ENCODE measurements at places on chromosomes 12 and 14.

- DNase-seq: no peak
Observed at GRCh38 chr12:104304261-104305009, 896 bp downstream of the EID3 start.

DNA sequence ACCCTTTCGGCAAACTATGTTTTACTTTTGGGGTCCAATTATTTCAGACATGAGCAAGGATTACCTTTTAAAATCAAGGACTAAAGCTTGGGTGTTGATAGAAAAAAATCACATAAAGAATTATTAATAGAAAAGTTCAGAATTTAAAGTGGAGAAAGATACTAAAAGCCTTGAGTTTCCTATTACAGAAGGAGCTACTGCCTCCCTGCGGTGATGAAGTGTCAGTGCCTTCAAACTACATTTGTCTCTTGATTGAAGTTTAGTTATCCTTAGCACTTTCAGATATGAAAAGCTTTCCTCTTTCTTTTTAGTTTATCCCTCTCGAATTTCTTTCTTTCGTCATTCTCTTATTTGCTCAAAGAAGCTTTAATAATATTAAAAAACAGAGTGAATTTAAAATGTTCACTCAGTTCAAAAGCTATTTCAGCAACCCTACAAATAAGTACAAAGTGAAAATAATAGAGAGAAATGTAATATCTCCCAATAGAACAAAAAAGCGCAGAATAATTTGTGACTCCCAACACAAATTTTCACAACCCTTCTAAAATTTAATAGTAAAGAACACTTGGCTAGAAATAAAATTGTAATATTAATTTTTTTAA is 87.6 kb downstream of the SEC23A start:
- peak; percentile 50 for DNase-seq

DNA sequence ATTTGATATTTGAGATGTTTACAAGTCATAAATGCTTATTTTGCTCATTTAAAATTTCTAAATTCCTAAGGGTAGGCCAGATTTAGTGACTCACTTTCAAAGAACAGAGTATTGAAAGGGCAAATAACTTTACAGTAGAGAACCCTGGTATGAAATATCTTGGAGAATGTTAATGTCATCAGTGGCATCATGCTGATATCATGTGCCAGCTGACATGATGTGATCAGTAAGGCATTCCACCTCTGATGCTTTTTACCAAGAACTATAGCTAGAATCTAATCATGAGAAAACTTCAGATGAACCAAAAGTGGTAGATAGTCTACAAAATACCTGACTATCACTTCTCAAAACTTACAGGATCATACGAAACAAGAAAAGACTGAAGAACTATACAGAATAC is 2.9 kb upstream of the FLRT2 start:
- DNase-seq: peak; percentile 66

GRCh38 chr14:21197418-21198205 is 41.7 kb upstream of the OR5AU1 start:
- DNase-seq: no peak

GRCh38 chr14:94322648-94323570 is at the start of gene SERPINA6:
TSS of gene SERPINA6 (minus strand) at chr14:94323336. CDS start at chr14:94314648, 8,688 bp downstream.
- DNase-seq: no peak

DNA sequence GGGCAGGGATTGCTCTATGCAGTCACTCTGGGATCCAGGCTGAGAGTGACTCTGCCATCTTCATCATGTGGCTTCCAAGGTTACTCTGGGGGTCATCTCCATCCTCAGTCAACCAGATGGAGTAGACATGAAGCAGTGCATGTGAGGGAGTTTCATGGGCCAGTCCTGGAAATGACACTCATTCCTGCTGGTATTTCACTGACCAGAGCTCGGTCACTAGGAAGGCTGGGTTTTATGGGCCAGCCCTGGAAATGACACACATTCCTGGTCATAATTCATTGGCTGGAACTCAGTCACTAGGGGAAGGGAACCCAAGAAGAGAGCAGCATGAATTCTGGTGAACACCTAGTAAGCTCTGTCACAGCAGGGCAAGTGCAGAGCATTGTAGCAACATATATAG is 144.7 kb downstream of the SMOC1 start:
- no peak for DNase-seq

DNA sequence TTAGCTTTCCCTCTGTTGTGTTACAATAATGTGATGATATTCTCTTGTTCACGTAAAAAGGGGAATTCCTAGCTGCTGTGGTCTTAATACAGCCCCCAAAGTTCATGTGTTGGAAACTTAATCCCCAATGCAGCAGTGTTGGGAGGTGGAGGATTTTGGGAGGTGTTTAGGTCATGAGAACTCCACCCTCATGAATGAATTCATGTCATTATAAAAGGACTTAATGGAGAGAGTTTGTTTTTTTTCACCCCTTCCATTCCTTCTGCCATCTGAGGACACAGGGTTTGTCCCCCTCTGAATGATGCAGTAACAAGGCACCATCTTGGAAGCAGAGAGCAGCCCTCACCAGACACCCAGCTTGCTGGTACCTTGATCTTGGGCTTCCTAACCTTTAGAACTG is 253.4 kb upstream of the DDHD1 start:
- no peak for DNase-seq

DNA sequence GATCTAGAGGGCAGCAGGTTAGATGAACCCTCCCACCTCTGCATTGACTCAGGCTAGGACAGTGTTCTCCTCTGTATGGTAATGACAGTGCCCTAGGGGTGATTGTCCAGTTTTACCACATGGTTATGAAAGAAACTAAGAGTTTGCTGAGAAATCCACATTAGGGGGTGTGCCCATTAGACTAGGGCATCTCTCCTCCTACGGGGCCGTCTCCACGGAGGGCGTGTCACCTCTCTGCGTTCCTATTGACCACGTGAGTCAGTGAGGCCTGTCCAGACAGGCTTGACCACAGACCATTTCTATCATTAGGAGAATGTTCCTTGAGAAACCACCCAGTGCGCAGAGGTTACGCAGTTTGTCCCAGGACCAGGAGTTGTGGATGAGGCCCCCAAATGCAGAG is 8.3 kb downstream of the MVK start:
- DNase-seq: no peak

GRCh38 chr14:79693935-79694334 is 517.4 kb downstream of the DIO2 start:
- no peak for DNase-seq

DNA sequence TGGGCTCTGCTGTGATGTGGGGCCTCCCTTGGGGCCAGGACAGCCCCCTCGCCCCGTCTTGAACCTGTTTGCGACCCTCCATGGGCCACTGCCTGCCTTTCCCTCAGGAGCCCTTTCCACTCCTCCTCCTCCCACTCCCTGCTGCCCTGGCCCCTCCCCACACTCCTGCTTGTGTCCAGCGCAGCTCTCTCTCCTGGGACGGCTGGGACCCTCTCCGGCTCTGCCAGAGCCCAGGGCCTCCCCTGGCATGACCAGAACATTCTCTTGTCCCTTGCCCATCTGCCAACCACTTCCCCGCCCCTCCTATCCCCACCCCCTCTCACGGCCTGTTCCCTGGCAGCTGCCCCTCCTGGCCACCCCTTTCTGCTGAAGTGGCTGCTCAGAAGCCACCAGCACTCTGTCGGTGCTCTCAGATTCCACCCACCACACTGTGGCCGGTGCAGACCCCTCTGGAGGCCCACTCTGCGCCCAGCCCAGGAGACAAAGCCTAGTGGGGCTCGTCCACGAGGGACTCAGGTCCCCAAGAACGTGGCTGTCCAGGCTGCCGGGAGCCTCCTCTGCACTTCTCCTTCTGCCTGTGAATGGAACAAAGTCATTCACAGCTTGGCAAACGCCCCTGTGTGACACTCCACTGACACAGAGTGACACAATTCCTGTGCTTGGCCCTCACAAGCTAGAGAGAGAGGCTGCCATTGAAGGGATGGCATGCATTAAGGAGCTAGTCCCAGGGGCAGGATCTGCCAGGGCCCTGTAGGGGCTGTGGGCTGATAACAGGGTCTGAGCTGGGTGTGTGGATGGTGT is 1.4 kb downstream of the ASPG start:
- no peak for DNase-seq

DNA sequence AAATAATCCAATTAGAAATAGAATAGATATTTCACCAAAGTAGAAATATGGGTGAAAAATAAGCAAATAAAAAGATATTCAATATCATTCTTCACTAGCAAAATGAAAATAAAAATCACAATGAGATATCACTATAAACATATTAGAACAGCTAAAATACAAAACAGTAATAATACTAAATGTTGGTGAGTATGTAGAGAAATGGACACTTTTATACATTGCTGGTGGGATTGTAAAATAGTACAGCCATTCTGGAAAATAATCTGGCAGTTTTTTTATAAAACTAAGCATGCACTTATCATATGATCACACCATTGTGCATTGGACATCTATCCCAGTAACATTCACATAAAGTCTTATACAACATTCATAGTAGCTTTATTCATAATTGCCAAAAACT is 320.2 kb upstream of the OR4E1 start:
- no peak for DNase-seq

DNA sequence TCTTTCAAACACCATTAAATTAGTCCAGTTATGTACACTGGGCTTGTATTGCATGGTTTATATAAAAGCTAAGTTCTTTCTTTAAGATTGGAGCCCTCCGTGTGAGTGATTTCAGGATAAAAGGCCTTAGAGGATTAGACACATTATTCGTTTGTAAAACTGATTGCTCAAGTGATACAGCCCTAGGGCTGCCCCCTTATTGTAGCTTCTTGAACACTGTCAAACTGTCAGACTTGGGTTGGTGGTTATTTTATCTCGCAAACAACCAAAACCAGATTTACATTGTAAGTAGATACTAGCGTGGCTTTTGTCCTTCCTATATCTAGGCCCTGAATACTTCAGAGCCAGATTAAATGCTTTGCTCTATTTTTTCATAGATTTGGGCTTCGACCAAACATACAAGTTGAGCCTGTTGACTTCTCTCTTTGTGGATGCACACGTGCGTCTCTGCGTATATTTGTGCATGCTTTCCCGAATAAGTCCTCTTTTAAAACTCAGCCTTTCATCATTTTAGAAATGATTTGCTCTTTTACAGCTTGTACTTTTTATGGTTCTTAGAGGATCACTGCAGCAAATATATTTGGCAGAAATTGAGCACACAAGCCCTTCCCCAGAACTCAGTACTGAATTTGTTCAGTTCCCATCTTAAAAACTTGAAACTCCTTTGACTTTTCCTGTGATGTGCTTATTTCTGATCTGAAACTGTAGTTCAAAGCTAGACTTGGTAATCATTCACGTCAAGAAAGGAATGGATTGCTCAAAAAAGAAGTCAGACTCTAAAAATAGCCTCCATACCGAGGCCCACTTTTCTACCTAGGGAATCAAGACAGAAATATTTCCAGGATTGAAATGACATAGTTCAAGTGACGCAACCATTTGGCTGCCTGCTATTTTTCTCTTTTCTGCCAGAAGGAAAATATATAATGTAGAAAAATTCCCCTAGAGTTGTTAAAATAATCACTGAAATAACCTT is 129.5 kb downstream of the ETV6 start:
- no peak for DNase-seq

GRCh38 chr12:105288311-105288996 is 42.0 kb upstream of the C12orf75 start:
- DNase-seq: no peak

DNA sequence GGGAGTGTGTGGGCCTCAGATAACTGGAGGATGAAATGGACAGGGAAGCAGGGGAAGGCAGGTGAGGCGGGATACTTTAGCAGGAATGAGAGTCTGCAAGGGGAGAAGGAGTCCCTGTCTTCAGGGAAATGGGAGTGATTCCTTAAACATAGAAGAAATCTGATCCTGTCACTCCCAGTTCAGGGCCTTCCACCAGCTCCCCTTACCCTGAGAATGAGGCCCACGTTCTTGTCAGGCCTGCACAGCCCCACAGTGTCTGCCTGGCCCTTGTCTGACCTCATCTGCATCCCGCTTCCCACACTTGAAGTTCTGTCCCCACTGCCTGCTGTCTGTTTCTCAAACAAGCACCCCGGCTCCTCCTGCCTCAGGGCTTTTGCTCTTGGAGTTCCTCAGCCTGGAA is 12.6 kb upstream of the LRP1-AS start:
- no peak for DNase-seq

DNA sequence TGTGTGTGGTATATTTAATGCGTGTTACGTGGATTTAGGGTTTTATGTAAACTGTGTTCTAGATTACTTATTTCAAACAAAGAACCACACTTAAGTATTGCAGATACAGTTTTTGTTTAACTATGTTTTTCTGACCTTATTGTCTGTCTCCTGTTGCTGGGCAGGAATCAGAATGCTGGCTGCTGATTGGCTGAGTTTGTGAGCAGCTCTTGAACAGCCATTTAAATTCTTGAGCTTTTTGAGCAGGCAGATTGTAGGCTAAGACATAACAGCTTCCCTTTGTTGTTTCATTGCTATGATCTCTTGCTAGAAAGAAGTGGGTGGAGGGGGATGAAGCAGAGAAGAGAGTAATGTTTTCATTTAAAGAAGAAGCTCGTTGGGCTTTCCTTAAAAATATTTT is 52.2 kb downstream of the ATF7IP start:
- no peak for DNase-seq

DNA sequence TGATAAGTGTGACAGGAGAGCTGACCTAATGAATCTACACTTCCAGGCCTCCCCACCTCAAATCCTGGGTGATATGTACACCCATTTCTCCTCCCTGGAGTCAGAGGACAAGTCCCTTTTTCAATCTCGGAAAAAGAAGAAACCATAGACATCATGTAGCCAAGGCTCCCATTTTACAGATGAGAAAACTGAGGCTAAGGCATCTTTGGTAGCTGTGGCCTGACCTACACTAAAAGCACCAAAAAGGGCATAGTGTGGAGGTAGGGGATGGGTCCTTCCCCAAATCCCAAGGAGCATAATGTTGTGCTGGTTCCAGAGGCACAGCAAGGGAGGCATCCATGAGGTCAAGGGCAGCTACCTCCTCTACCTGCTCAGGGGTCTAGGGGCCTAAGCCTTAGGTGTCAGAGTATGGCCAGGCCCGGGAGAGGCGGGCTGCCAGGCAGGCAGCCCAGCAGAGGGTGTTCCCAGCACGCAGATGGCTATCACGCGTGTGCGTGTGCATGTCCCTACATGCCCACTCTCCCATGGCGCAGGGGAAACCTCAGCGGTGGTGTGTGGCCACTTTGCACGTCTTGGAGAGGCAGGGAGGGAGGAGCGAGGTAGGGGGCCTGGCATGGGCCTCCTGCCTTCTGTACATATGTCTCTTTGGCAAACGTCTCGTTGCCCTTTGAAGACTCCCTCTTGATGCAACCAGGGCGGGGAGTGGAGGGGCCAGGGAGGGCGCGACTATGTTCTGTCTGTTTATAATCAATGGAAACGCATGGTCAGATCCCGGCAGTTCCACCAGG is 2.5 kb downstream of the PGF start:
- no peak for DNase-seq

GRCh38 chr12:115818973-115819372 is 458.5 kb downstream of the MED13L start:
- no peak for DNase-seq

All from NCI-H460 (cell line).